ENCODE measurements at places on chromosomes 3 and 15.
A peak's percentile ranks its signal among the peaks of the same experiment; 100 is the strongest.

GRCh38 chr3:198032039-198032936 lies 72.3 kb downstream of the LMLN start:
- no peak for DNase-seq

GRCh38 chr3:46646700-46647099 lies 34.4 kb downstream of the FAM240A start:
- no peak for DNase-seq

- no peak for DNase-seq
Observed at GRCh38 chr3:175590745-175591144, 731.6 kb downstream of the NAALADL2 start.

DNA sequence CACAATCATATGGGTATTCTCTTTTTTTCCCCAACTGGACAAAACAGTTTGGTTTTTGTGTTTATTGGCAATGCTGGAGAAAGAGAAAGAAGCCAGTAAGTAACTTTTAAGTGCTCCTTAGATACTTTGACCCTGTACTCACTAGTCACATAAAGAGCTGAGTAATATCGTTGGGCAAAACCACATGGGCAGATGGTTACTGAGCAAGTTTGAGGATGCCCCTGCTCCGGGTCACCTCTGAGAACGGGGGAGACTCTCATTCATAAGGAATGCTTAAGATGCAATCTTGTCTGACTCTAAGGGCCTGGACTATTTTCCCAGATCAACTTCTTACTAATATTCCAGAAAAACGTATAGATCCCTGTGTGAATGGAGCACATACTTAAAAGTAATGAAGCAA lies 106.4 kb upstream of the SLC2A2 start:
- DNase-seq: no peak

DNA sequence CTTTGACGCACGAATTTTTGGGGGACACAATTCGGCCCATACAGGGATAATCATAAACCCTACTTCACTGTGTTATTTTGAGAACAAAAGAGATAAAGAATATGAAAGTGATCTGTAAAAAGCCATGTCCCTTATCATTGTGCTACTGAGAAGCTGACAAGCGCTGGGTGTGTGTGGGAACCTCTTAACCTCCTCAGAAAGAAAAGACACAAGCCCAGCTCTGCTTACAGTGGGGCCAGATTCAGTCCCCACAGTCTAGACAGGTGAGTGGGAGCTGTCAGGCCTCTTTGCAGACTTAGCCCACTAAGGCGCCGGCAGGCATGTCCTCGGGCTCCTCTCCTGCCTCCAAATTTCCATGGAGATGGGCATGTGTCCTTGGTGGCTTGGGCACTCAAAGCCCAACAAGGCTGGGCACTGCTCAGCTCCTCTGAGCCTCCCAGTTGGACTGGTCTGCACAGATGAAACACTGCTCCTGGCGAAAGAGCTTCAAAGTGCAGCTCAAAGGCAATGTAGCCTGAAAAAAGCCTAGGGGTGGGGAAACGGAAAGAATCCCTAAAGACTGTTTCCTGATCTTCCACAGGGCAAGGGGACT lies 64.4 kb upstream of the ETV5 start:
- DNase-seq: no peak

GRCh38 chr3:105618556-105618955 lies 250.3 kb downstream of the CBLB start:
- DNase-seq: no peak

DNA sequence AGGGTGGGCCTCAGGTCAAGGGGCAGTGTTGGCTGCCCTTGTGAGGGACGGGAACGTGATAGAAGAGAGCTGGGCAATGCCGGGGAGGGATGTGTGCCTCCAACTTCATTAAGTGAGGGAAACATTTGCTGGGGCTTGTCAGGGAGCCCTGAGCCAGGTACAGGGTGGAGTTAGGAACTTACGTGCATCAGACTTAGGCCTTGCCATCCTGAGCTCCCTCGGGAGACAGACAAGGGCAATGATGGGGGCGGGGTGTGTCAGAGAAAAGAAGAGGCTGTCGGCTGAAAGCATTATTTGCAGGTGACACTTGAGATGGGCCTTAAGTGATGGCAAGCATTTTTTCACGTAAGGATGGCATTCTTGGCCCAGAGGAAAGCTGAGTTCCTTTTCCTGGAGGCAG lies 1.6 kb downstream of the FAM131A start:
- DNase-seq: no peak

GRCh38 chr15:35691173-35691761 lies 145.3 kb upstream of the DPH6 start:
- DNase-seq: no peak

DNA sequence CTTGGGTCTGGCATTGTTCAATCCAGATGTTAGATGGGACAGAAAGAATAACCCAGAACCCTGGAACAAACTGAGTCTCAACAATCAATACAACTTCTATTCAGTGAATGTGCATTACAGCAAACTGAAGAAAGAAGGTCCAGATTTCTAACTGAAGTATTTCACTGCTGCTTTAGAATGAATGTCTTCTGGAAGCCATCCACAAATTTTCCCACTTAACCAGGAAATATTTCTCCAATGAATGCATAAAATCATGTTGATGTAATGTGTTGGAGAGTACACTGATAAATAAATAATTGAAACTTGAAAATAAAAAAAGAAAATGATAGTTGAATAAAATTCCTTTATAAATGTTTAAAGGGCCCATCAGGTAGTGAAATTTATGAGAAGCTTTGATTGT lies 658.6 kb downstream of the ZBBX start:
- DNase-seq: no peak

DNA sequence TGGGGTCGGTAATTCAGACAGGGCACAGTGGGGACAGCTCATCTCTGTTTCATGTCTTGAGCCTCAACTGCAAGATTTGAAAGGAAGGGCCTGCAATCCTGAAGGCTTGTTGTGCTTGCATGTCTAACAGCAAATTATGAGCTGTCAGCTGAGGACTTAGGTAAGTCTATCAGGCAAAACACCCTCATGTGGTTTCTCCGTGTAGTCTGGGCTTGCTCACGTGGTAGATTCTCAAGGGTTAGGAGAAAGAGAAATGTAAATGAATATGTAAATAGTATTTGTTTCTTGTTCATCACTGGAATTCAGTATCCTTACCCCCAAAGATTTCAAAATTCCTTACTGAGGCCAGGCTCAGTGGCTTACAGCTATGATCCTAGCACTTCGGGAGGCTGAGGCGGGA lies 30.1 kb upstream of the HYKK start:
- no peak for DNase-seq

DNA sequence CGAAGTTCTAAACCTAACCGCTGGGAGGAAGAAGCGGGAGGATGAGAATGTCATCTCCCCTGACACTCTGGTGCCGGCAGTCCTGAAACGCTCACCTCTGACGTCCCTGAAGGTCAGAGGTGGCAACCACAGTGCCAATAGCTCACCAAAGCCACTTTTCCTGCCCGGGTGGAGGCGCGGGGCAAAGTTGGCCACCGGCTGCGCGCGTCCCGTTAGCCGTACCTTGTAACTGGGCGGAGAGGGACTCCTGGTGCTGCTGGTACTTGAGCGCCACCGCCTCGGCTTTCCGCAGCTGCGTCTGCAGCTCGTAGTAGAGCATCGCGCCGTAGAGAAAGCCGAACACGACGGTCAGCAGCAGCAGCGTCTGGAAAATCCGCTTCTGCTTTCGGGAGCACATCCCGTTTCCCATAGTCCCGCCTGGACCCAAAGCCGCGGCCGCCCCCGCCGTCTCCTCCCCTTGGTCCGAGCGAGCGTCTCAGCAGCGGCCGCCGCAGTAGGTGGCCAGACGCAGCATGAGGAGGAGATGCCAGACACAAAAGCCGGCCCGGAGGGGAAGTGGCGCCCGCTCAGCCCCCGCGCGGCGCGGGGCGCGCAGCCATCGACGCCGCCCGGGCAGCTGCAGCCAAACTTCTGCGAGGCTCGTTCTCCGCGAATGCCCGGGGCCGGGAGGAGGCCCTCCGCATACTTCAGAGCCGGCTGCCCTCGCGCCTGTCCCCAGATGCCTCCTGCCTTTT lies 680 bp downstream of the GOLIM4 start:
- DNase-seq: no peak

DNA sequence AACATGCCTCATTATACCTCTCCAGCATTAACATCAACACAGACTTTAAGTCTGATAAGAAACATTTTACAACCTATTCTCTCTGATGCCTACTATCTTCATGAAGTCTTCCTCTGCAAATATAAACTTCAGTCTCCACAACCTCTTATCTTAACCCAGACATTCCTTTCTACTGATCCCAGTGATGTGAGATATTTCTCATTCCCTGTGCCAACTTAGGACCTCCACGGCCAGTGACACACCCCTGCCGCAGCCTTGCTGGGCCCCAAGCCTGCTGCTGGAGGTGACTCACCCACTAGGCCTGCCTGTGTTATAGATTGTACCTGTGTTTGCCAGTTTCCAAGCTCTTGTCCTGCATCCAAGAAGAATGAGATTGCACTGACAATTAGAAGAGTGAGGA lies 734.5 kb upstream of the CADM2 start:
- no peak for DNase-seq

DNA sequence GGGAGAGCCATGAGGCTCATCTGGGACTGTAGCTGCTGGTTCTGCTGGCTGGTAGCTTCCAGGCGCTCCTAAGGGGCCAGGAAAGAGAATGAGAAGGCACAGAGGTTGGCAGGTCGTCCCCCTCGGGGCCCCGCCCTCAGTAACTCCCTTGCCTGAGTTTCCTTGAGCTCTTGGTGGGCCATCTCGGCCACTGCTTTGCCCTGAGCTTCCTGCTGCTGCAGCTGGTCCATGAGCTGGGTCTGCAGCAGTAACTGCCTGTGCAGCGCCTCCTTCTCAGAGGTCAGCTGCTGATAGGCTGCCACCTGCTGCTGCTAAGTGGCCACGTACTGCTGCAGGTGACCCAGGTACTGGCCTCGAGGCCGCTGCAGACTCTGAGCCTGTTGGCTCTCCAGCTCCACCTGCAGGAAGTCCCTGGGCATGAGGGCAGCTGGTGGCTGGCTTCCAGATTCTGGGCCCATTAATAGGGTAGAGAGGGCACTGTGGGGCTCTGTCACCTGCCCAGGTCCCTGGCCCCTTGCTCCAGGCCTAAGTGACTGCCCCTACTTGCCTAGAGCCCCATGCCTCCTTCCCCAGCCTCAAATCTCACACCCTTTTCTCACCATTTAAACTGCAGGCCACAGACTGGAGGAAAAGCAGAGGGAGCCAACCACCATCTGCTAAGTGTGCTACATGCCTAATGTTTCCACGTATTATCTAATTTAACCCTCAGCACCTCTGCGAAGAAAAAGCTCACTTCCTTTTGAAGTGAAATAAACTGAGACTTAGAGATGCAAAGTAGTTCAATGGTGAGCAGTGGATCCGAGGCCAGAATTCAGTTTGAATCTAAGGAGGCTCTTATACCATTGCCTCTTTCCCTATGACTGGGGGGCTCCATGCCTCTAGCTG lies 10.8 kb upstream of the VPS33B start:
- DNase-seq: peak; percentile 87

GRCh38 chr3:54356261-54357045 lies 234.1 kb downstream of the CACNA2D3 start:
- DNase-seq: no peak

- DNase-seq: no peak
Observed at GRCh38 chr3:52763466-52763865, 7.3 kb downstream of the NEK4 start.

- no peak for DNase-seq
Observed at GRCh38 chr3:61813636-61814035, 252.3 kb downstream of the PTPRG start.

- DNase-seq: no peak
Observed at GRCh38 chr3:126692858-126693257, 11.2 kb upstream of the CHCHD6 start.

DNA sequence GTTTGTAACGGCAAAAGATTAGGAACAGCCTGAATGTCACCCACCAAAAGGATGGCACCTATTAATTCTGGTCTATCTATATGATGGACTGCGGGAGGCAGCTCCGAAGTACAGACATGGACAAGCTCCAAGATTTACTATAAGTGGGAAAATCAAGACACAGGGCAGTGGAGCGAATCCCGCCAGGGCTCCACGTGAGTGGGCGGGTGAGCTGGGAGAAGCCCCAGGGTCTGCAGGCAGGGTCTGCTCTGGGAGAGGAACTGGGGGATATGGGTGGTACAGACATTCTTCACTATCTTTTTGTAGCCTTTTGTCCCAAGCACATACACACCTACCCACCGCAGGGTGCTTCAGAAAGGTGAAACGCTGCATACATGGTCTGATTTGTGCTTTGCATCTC lies 38.2 kb upstream of the SPTBN5 start:
- DNase-seq: no peak

DNA sequence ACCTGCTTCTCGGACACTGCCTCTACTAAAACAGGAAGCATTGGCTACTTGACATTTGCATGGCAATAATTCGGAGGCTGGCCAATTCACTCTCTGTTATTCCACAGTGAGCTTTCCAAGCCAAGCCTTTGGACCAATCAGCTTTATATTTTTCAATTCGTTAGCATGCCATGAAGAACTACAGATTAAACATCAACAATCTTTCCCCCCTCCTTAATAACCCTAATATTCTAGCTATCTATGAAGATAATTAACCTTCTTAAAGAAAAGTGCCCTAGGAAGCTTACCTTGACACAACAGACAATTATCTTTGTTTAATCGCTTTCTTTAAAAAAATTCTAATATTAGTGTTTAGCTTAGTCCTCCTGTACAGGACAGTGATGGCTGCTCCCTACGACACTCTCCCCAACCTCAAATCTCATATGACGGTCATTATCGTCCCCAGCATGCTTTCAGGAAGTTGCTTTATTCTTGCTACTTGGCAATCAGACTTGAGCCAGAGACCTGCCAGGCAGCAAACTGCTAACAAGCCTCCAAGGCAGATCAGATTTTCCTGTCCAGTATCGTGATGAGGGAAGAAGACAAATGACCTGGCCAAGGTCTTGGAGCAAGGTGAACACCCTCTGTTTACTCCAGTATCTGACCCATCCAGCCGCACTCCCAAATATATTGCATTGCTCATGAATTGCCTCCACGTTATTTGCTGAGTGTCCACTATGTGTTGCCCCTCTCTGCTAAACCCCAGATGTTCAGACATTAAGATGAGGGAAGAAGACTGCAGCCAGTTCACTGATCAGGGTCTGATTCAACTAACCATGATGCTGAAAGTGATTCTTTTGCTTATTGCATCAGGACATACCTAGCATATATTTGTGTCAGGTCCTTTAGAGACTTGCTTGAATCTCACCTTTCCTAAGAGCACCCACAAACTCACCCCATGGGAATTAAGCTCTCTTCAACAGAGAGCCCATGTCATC lies 68.1 kb upstream of the LPP start:
- DNase-seq: no peak

DNA sequence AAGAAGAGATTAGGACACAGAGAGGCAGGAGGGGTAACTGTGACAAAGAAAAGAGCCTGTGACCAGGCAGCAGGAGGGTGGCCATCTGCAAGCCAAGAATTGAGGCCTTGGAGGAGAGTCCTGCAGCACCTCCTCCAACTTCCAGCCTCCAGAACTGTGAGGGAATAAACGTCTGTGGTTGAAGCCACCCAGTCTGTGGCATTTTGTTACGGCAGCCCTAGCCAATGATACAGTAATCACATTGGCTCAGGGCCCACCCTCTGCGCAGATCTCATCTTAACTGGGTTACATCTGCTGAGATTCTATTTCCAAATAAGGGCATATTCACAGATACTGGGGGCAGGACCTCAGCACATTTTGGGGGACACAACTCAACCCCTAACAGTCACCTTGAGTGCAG lies 11.3 kb downstream of the SELENOS start:
- no peak for DNase-seq
